ENCODE measurements at places on chromosomes 16 and 17. TPM values are rescaled to one million over a fixed set of nuclear protein-coding genes. Genes with fewer than 3 reads are reported as not detected.

Gene P2RX5
- total RNA-seq: 47.4 TPM

Gene RHBDL3
- total RNA-seq: not detected

Gene HS3ST3A1
- total RNA-seq: 0.91 TPM

Gene RNF222
- 0.07 TPM for total RNA-seq

Gene DRC3
- 0.40 TPM for total RNA-seq

Gene CORO6
- total RNA-seq: 27.3 TPM

Gene KRT25
- not detected for total RNA-seq

Gene TBC1D26
- total RNA-seq: 0.57 TPM

Gene CALB2
- not detected for total RNA-seq

Gene PPP1R27
- total RNA-seq: not detected

Gene HBA1
- total RNA-seq: not detected

Gene SLC16A13
- 5.3 TPM for total RNA-seq

Gene HLF
- 0.79 TPM for total RNA-seq

Gene PKD1
- total RNA-seq: 63.3 TPM

Gene TRAF7
- total RNA-seq: 102 TPM

Gene UTS2R
- total RNA-seq: not detected

Gene EPX
- not detected for total RNA-seq

Data from activated naive CD4-positive, alpha-beta T cell treated with anti-CD3 and anti-CD28 coated beads for 36 hours (primary cell).